Astrocyte of the hippocampus (primary cell): ENCODE measurements at places on chromosomes 13 and 19.

DNA sequence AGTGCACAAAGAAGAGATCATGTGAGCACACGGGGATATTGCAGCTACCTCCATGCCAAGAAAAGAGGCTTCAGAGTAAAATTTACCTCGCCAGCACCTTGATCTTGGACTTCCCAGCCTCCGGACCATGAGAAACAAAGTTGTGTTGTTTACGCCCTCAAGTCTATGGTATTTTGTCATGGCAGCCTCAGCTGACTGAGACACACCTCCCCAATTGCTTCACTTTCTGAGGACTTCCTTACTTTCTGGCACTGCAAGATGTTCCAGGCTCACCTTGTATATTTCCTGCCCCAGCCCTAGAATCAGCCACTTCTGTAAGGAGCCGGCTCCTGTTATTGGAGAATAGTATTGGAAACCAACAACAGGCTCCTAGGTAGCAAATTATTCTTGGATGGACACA is 6.6 kb upstream of the CEBPG start:
- no peak for DNase-seq

- DNase-seq = no peak
Observed at GRCh38 chr19:9906475-9907087, 29.7 kb downstream of the OLFM2 start.

DNA sequence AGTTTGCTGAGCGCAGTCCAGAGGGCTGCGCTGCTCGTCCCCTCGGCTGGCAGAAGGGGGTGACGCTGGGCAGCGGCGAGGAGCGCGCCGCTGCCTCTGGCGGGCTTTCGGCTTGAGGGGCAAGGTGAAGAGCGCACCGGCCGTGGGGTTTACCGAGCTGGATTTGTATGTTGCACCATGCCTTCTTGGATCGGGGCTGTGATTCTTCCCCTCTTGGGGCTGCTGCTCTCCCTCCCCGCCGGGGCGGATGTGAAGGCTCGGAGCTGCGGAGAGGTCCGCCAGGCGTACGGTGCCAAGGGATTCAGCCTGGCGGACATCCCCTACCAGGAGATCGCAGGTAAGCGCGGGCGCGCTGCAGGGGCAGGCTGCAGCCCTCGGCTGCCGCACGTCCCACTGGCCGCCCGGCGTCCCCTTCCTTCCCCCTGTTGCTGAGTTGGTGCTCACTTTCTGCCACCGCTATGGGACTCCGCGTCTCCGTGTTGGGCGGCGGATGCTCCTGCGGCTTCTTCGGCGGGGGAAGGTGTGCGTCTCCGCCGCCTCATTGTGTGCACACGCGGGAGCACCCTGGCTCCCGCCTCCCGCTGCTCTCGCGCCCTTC is 772 bp downstream of the GPC6 start:
- peak; percentile 86 for DNase-seq

- DNase-seq = peak; percentile 18
Observed at GRCh38 chr13:102317593-102317992, 84.3 kb downstream of the FGF14 start.

DNA sequence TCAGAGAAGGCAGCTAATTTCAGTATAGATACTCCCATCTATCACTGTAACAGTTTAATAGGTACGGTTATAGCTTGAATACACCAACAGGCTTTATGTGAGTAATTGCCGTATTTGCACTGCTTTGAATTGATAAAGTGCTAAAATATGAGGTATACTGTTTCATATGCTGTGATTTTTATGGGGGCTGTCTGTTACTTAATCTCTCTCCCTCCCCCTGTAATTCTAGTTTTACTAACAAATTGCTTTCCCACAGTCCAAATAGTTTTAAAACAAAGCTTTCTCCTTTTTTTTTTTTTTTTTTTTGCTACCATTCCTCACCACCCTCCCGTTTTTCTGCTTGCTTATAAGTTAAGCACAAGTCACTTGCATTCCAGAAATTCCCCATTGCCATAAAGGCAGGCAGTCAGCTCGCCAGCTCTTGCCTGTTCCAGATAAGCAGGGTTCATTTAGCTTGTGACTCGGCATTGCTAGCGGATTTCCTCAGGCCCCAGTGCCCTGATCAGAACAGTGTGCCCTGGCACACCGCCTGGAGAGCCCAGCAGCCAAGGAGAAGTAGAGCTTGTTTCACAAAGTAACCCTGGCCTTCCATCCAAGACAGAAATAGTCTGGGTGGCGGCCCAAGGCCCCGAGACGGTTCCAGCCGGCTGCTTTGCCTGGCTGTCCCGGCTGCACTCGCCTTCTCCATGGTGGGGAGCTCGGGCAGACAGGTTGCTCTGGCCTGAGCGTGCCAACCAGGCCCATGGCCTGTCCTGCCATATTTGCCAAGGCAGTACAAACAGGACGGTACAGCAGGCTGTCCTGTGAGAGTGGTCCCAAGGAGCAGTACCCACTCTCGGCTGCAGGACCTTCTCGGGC is 43.5 kb upstream of the NPAS1 start:
- DNase-seq = peak; percentile 98

GRCh38 chr13:66071608-66072007 is 1158.5 kb downstream of the PCDH9 start:
- DNase-seq = no peak

GRCh38 chr13:77033717-77034302 is 6.9 kb upstream of the FBXL3 start:
- DNase-seq = no peak

DNA sequence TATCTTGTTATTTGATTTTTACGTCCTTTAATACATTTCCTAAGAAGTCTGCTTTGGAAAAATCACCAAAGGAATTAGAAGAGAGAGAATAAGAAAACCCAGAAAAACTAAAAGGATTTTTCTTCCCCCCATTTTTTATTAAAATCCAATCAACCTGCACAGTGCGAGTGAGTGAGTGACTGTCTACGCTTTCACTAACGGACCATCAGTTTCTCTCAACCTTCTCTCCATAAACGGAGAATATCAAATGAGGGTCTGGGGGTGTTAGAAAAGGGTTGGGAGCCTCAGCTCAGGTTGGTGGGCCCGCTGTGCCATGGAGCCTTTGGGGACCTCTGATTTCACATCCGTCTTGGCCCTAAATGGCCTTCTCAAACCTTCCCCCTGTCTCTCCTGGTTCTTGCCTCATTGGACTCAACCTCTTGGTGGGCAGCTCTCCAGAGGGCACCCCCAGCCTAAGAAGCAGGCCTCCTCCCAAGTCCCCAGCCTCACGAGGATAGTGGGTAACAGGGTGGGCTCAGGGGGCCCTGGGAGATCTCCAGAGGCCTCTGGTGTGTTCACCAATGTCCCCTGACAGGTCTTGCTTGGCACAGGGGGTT is 763 bp upstream of the LRP3 start:
- no peak for DNase-seq

- peak; percentile 47 for DNase-seq
Observed at GRCh38 chr13:76992548-76993001, 694 bp downstream of the CLN5 start.

DNA sequence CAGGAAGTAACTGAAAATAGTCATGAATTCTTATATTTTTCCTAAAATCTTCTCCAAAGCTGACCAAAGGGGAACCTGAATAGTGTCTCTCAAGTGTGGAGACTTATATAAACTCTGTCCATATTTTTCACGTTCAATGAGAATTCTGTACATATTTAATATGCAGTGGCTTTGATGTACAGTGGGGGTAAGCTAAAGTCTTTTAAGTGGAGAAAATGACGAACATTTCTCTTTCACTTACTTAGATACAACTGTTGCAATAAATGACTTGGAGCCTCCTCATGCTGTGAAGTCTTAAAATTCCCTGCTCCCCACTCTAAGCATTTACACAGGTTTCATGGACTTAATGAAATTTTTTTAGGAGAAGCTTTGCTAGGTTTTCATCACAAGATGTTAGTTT is 1196.7 kb downstream of the EFNB2 start:
- no peak for DNase-seq

GRCh38 chr19:1171755-1172352 is 2.2 kb downstream of the SBNO2 start:
- peak; percentile 48 for DNase-seq

DNA sequence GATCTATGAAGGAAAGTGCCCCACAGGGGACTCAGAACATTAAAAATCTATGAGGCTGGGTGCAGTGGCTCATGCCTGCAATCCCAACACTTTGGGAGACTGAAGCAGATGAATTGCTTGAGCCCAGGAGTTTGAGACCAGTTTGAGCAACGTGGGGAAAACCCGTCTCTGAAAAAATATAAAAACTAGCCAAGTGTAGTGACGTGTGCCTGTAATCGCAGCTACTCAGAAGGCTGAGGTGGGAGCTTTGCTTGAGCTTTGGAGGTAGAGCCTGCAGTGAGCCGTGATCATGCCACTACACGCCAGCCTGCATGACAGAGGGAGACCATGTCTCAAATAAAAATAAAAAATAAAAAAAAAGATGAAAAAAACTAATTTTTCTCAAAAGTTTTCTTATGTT is 1070.6 kb downstream of the PCDH9 start:
- DNase-seq = no peak

- peak; percentile 10 for DNase-seq
Observed at GRCh38 chr13:22107549-22107948, 436.7 kb downstream of the FGF9 start.

DNA sequence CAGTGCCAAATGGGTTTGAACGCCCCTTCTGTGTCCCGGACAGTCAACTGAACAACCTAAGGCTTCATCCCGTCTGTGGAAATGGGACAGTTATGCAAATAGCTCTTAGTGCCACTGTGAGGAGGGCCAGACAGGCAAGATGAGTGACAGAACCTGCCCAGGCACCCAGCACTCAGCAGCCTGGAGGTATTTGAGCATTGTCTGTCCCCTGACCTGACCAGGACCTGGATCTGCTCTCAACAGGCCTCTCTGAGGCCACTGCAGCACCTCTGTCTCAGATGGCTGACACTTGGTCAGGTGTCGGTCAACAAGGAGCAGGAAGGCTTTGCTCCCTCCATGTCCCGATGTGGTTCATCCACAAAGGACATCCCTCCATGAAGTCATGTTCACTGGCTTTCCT is 67.9 kb downstream of the CCDC70 start:
- DNase-seq = no peak

GRCh38 chr19:19531951-19532805 is 3.5 kb downstream of the YJEFN3 start:
- DNase-seq = peak; percentile 86

- peak; percentile 82 for DNase-seq
Observed at GRCh38 chr19:46784262-46785053, 3.9 kb downstream of the SLC1A5 start.

DNA sequence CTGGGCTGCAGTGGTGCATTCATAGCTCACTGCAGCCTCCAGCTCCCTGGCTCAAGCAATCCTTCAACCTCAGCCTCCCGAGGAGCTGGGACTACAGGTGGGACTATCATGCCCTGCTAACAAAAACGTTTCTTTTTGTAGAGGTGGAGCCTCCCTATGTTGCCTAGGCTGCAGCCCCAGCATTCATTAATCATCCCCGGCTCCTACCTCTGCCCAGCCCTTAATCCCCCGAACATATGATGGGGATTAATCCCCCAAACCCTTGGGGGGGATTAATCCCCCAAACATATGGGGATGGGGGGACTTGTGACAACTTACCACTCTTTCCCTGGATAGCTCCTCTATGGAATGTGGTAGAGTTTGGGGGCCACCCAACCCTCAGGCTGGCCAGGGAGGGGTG is 45.9 kb downstream of the SUGP2 start:
- DNase-seq = no peak

GRCh38 chr13:72198967-72199560 is 332.1 kb upstream of the DACH1 start:
- peak; percentile 7 for DNase-seq

GRCh38 chr19:41912899-41913537 is 15.2 kb downstream of the ERFL start:
- no peak for DNase-seq

- DNase-seq = peak; percentile 75
Observed at GRCh38 chr19:11560404-11561051, 1.5 kb upstream of the ELOF1 start.

GRCh38 chr13:19952850-19953249 is 5.7 kb upstream of the ZMYM2 start:
- DNase-seq = no peak

- peak; percentile 65 for DNase-seq
Observed at GRCh38 chr13:98301721-98302120, 124.7 kb upstream of the RNF113B start.

- peak; percentile 44 for DNase-seq
Observed at GRCh38 chr13:43848001-43848649, 31.4 kb downstream of the CCDC122 start.

DNA sequence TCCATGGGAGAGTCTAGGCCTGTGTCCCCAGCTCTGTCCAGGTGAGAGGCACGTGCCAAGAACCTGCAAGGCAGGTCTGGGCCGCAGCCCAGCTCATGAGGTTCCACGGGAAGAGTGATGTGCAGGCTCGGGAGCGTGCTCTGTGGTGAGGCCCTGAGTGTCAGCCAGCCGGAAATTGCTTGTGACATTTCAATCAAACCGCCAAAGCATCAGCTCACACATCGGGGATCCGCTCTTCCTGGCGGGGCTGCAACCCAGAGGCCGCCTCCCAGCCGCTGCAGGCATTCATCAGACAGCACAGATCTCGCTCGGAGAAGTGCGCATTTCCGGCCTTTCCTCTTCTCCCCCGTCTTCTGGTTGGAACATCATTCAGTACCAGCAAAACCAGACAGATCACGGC is 109.3 kb downstream of the KDM4B start:
- no peak for DNase-seq

DNA sequence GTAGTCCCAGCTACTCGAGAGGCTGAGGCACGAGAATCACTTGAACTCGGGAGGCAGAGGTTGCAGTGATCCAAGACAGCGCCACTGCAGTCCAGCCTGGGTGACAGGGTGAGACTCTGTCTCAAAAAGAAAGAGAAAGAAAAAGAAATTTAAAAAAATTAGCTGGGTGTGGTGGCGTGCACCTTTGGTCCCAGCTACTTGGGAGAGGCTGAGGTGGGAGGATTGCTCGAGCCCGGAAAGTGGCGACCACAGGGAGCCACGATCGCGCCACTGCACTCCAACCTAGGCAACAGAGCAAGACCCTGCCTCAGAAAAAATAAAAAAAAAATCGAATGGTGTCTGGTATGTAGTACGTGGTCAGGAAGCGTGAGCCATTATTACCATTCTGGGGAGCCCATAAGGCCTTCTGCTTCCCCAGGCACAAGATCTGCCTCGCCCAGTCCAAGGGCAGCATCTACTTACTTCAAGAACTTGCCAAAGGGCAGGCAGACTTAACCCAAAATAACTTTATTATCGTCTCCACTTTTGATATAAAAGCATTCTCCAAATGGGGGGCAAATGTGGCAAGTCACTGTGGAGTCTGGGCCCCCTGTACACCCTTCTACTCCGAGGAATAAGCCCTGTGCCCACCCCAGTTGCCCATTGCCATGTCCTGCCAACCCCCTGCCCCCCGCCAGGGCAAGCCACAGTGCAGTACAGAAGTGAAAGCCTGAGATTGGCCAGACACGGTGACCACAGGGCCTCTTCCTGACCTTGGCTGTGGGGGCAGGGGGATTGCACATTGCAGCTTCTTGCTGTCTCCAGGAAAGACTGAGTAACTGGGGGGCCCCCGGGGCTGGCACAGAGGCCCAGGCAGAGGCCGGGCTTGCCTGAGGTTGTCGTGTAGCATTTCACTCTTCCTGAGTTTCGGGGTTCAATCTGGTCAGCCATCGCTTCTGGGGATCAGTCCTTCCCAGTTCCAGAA is 12.6 kb downstream of the CCL25 start:
- no peak for DNase-seq
